Psoas muscle (tissue), 8 donors: ENCODE measurements at places on chromosomes 7 and 10. TPM values are rescaled to one million over a fixed set of nuclear protein-coding genes. Genes with fewer than 3 reads are reported as not detected.

GRCh38 chr10:93064874-93065660, 4.5 kb downstream of the CYP26C1 start:
- no peak for DNase-seq

DNA sequence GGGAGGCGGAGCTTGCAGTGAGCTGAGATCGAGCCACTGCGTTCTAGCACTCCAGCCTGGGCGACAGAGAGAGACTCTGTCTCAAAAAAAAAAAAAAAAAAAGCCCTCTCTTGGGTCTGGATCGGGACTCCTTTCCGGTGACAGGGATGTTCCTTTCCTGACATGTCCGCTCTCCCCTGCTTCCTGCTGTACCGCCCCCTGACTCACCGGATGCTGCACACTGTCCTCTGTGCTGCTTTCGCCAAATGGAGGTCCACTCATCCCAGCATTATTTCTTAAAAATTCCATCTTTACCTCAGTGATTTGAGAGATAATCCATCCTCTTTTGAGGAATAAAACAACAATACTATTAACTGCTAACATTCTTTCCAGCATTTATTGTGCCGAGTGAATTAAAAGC, 113.8 kb upstream of the EEPD1 start:
- no peak for DNase-seq

DNA sequence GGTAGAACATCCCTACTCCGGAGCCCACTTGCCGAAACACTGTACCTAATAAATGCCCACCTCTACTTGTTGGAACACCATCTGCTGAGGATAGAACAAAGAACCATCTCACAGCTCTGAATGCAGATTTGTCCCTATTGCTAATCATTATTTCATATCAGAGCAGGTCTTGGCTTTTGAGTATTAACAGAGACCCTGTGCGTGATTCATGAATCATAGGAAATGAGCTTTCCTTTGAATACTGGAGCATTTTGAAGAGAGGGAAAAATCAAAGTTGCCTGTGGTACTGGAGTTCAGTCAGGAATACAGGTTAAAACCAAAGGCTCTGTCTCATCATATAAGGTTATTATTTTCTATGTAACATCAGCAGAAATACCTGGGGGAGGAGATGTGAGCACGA, 1132.3 kb downstream of the XPNPEP1 start:
- no peak for DNase-seq

Gene ANKRD2
- 2,730 TPM for total RNA-seq

Gene SPDYE2
- not detected for total RNA-seq

DNA sequence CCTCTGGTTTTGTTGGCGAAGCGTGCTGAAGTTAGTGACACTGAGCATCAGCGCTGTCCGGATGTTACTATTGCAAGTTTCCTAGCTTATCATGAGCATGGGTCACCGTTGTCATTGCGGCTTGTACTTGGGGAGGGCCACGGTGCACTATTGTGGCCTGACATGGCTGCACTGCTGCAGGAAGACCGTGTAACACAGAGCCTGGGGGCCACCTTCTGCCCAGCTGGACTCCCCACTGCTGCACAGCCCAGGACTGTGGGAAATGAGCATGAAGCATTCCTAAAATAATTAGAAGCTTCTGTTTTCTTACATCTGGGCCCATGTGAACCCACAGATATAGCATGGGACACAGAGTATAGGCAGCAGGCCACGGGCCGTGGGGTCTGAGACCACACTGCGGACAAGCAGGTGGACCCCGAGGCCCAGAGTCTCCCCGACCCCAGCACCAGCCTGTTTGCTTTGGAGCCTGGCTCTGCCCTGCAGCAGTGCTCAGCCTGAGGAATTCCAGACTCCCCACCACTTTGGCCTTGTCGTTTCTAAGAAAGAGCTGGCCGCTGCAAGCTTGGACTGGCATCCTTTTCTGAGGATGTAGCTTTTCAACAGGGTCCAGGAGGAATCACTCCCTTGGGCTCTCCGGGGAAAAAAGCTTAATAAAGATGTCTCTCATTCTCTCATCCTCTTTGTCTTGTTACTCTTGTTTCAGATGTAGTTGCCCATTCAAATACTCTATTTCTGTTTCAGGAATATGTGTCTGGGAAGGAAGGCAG, 179.2 kb downstream of the CCDC3 start:
- DNase-seq = peak; percentile 12

DNA sequence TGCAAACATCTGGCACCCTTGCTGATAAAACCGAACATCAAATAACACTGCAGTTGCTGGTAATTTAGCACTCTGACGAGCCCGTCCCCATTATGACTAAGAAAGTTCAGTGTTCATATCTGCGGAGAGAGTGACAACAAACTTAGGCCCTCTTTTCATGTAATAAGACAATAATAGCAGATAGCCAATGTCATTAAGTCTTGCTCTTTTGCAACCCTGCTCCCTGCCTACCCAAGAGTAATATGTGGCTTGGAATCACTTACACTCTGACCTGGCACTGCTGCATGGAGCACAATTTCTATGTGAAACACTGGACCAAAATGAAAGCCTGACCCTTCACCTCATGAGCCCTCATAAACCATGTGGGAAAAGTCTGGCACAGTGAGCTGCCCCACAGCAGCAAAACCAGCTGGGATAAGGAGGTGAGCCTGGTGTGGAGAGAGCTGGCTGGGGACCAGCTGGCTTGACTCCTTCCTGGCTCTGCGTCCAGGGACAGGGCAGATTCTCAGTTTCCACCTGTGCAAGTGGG, 86.5 kb downstream of the HIPK2 start:
- DNase-seq = peak; percentile 69

GRCh38 chr10:57482259-57482658, 785.4 kb downstream of the IPMK start:
- no peak for DNase-seq
